Progenitor cell of endocrine pancreas (in vitro differentiated cells): ENCODE measurements at places on chromosomes 6 and 20.

DNA sequence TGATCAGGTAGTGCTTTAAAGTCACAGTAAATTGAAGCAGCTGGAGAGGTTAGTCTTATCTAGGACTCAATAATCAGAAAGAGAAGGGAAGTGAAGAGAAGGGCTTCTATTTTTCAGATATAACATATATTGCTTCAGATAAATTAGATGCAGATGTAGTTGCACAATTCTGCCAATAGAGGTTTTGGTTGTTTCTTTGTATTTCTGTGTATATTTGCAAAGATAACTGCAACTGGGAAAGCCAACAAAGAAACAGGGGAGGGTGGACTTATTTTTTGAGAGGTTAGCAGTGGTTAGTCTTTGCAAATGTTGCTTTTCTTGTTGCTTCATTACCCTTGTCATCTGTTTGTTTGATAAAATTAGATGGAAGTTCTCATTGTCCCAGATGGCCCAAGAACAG lies 106.6 kb downstream of the ADGRG6 start:
- DNase-seq, result no peak

DNA sequence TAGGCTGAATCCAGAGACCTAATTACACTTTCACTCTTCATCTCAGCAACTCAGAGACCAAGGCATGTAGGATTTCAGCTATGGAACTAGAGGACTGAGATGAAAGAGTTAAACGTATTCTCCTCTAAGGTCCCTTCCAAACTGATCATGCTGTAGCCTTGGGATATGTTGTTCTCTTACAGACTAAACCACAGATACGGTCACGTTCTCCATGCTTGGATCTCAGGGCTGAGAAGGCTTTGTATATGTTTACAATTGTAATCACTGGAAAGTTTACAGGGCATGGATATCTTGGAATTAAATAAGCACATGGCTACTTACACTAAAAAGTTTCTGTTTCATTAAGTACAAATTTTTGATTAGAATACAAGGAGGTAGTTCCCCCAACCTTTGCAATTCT lies 50.1 kb downstream of the PKIB start:
- DNase-seq, result no peak

DNA sequence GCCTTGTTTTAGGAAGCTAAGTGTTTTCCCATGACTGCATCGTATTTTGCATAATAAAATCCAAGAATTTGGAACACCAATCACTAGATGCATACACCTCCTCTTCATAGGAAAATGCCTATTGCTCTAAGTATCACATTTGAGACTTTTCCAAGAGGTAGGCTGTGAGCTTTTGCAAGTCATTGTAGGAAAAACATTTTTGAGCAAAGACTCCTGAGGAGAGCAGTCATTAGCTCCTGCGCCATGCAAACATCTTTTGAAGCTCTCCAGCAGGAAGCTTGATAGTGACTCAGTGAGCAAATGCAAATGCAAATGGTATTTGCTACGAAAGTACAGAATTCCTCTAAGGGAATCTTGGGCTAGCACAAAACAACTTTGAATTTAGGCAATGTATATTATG lies 750.4 kb downstream of the QKI start:
- no peak for DNase-seq

GRCh38 chr6:151229401-151230276 lies 10.1 kb upstream of the AKAP12 start:
- DNase-seq, result no peak

GRCh38 chr6:43593938-43594337 lies 18.0 kb downstream of the POLH start:
- DNase-seq, result no peak

DNA sequence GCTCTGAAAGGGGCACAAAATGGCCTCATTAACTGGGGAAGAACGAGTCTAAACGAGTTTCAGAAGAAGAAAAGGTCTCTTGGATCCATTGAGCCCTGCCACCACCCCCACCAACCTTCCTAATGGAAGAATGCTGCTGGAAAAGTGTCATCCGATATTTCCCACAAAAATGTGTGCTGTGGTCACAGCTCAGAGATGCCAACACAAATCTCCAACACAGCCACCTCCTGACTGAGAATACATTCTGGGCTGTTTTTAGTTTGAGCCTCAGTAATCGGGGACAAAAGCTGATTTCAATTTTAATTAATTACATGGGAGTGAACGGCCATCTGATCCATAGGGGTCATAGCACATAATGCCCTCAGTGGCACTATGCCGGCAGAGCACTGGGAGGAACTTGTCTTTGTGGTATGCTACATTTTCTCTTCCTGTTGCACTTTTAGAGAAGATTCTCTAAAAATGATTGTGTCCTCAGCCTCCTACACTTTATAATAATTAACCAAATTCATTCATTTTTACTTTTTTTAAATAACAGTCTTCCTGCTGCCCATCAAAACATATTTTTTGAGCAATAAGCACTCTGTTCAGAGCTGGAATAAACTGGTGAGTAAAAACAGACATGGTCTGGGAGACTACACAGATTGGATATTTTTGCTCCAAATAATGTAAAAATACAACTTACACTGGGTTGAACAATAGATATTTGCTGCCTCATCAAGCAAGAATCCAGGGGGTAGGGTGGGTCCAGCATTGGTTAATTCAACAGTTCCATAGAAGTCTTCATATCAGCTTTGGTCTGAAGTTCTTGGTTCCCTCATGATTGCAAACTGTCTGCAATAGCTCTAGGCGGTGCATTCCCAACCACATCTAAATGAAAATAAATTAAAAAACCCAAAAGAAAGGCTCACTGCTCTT lies 143.6 kb upstream of the TMEM170B start:
- DNase-seq, result no peak

- no peak for DNase-seq
Observed at GRCh38 chr6:145327586-145327985, 407.7 kb downstream of the EPM2A start.

DNA sequence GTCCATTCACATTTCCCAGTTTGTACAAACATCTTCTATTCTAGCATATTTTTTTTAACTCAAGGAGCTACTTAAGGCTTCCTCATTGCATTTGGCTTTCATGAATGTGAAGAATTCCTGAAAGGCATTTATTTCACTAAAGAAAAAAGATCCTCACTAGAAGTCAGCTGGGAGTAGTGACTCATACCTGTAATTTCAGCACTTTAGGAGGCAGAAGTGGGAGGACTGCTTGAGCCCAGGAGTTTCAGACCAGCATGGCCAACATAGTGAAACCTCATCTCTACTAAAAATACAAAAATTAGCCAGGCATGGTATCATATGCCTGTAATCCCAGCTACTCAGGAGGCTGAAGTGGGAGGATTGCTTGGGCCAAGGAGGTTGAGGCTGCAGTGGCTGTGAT lies 30.9 kb upstream of the XRN2 start:
- DNase-seq, result no peak
